IPS-NIHi11 (cell line): ENCODE measurements at places on chromosomes 5 and 9.
A peak's percentile ranks its signal among the peaks of the same experiment; 100 is the strongest.

- DNase-seq, result no peak
Measured at GRCh38 chr9:78294290-78295176, 2.4 kb upstream of the PSAT1 start.

DNA sequence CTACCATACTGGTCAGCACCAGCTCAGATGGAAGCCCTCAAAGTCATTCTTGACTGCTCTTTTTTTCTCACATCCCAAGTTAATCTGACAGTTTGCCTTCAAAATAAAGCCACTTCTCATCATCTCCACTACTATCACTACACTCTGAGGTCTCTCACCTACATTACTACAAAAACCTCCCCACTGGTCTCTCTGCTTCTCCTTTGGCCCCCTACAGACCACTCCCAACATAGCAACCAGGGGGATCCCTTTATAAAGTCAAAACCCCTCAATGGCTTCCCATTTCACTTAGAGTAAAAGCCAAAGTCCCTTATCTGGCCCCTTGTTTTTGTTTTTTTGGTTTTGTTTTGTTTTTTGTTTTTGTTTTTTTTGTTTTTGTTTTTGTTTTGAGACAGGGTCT, 4.6 kb downstream of the ARAP3 start:
- peak; percentile 45 for DNase-seq

GRCh38 chr9:89811886-89812450, 207.2 kb downstream of the GADD45G start:
- DNase-seq, result no peak

- DNase-seq, result no peak
Measured at GRCh38 chr5:160651692-160652645, 200.0 kb downstream of the ATP10B start.

- no peak for DNase-seq
Measured at GRCh38 chr9:31820426-31820825, 564.0 kb upstream of the ACO1 start.

- DNase-seq, result peak; percentile 80
Measured at GRCh38 chr9:111597852-111598732, 1.4 kb downstream of the PTGR1 start.

- no peak for DNase-seq
Measured at GRCh38 chr5:113217619-113218184, 217.1 kb downstream of the TSSK1B start.

- no peak for DNase-seq
Measured at GRCh38 chr5:50889790-50890189, 223.4 kb downstream of the PARP8 start.

DNA sequence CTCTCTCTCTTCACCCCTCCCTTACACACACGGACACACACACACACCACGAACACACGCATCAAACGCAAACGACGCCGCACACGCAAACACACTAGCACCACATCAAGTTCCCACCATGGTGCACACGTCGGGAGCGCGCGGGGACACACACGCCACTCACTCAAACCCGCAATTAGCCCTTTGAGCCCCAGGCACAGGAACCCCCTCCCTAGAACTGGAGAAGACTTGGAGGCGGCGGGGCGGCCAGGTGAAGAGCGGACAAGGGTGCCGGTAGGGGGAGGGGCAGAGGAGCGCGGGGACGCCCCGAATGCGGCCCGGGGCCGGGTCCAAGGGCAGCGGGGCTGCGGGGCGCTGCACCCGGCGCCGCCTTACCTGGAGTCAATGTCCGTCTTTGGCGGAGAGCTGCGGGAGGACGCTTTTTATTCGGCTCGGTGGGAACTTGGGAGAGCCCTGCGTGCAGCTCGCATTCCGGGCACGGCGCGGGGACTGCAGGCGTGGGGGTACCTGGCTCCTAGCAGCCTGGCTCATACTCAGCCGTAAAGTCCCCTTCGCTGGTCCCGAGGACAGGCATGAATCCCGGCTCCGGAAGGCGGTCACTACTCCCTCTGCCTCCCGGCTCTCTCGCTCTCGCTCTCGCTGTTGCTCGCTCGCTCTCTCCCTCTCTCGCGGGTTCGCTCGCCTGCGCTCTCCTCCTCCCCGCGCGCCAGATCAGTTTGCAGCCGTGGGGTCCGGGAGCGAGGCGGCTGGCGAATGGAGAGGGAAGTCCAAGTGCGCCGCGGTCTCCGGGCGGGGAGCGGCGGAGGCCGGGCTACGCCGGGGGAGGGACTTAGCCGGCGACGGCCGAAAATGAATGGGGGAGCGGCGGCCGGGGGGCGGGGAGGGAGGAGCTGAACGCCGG, at the start of gene BRINP1:
TSS of gene BRINP1 (minus strand) at position 755 of the 901 bp plus-strand sequence. CDS start 56,080 bp downstream, outside the sequence.
- peak; percentile 70 for DNase-seq

DNA sequence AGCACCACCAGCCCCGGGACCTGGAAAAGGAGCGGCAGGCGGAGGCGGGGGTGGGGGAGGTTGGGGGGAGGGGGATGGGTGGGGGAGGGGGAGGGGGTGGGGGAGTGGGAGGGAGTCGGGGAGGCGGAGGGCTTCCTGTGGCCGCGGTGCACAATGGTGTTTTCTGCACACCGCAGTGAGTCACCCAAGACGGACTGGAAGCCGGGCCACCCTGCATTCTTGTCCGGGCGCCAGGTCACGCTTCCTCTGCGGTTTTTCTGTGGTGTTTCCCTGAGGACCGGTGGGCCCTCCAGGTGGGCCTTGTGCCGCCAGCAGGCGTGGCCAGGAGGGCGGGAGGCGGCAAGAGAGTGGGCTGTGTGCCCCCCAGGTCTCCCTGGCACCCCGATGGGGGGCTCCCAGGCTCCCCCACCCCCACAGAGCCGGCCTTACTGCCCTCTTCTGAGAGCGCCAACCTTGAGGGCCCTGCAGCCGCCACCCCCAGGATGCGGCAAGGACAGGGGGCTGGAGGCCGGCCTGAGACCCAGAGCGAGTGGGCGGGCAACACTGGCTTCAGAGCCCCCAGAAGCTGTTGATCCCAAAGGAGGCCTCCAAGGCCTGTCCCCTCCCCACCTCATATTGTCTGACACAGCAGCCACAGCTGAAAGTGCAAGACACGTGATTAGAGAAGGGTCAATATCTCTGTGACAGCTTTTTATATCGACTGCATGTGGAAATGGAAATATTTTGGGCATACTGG, 11.1 kb downstream of the EXD3 start:
- peak; percentile 73 for DNase-seq

DNA sequence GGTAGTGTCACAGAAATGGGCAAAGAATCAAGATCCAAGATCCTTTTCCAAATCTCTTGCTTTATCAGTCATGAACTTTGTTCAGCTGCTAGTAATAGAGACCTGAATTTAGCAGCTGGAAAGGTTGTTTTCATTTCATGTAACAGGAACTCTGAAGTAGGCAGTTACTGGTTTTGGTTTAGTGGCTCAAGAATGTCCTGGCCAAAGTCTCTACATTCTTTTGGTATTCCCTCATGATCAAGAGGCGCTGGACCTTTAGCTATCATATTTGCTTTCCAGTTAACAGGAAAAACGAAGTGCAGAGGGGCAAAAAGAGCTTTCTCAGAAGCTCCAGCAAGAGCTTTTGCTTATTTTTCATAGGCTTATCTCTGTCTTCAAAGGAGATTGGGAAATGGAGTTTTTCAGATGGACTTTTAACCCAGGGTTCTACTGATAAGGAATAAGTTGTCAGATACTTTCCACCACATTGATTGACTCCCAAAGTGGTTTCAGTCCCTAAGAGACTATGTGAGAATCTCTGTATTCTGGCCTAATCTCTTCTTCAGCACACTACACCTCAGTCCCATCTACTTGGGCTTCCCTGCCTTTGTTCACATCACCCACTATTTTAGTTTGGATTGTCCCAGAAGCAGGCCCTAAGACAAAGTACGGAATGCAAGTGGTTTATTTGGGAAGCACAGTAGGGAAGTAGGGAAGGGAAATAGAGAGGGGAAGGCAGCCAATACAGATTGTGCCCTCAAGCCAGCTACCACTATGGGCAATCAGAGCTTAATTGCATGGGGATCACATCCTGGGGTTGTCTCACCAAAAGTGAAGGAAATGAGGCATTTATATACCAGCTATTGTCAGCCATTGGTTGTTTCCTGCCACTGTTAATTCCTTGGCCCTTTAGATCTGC, 359.3 kb downstream of the LRRC70 start:
- DNase-seq, result no peak

DNA sequence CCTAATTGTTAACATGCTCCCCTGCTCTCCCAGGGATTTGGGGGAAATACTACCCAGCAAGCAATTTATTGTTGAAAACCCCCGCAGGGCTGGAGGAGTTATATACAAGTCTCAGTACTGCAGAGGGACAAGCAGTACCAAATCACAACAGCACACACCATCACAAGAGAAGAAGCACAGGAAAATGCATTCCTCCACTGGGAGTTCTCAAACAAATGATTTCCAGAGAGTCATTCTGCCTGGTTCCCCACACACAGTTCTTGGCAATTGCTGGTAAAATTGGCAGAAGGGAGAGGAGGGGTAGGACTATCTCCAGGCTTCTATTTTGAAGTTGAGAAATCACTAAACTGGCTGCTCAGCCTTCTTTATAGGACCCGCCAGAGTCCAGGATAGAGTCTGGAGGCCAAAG, 16.8 kb downstream of the SIL1 start:
- DNase-seq, result no peak

GRCh38 chr9:110837401-110838005, 168.9 kb downstream of the MUSK start:
- no peak for DNase-seq

- DNase-seq, result no peak
Measured at GRCh38 chr9:108434502-108434901, 421.3 kb downstream of the ACTL7B start.
